ENCODE measurements at places on chromosomes 13 and 19.

DNA sequence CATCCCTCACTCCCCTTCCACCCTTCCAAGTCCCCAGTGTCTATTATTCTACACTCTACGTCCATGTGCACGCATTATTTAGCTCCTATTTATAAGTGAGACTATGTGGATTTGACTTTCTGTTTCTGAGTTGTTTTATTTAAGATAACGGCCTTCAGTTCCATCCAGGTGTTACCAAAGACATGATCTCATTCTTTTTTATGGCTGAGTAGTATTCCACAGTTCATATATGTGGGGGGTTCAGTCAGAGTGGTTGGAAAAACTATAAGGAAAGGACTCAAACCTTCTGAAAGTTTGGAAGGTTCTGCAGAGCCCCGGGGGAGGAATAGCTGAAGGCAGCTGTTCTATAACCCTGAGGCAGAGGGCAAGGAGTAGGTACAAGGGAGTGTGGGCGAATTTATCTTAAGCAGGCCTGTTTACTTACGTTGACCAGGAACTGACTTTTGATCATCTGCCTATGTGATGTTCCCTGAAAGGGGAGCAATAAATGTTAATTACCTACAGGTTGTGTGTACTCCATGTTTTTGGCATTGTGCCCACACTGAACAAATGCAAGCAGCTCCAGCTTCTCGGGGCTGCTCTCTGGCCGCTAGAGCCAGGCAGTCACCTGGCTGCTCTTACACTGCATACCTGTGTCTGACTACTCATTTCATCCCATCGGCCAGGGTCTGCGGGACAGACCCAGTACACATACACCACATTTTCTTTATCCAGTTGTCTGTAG lies 13.5 kb upstream of the ADGRE1 start:
- no peak for DNase-seq

DNA sequence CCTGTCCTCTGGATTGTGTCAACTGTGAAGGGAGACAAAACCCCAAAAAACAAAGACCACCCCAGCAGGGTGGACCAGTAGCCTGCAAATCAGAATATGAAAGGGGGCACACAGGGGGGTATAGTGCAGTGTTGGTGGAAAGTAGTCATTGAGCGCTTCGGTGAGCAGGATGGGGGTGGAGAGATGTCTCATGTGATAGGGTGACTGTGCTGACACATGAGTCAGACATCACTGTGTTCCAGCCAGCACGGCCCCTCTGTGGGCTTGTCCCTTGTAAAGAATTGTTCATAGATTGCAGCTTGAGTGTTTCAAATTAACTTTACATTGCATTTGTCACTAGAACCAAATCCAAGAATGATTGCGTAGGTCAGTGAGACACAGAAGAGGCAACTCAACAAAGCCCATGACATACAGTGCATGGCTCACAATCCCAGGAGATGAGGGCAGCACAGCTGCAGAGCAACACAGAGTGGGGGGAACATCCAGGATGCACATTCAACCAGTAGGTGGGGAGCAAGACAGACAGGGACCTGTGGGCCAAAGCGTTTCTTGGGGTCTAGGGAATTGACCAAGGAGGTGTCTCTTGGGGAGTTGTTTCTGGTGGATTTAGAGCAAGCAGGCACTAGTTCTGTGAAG lies 7.5 kb downstream of the ZNF440 start:
- DNase-seq: peak; percentile 90

- DNase-seq: peak; percentile 44
Measured at GRCh38 chr13:30808600-30808999, 73.3 kb downstream of the ALOX5AP start.

- no peak for DNase-seq
Measured at GRCh38 chr13:28539625-28540286, 44.8 kb upstream of the FLT1 start.

- DNase-seq: peak; percentile 56
Measured at GRCh38 chr19:408902-409515, at the start of gene C2CD4C. Gene C2CD4C, minus strand, starts transcription at chr19:409147. Its CDS starts 786 bp downstream, at chr19:408361.

DNA sequence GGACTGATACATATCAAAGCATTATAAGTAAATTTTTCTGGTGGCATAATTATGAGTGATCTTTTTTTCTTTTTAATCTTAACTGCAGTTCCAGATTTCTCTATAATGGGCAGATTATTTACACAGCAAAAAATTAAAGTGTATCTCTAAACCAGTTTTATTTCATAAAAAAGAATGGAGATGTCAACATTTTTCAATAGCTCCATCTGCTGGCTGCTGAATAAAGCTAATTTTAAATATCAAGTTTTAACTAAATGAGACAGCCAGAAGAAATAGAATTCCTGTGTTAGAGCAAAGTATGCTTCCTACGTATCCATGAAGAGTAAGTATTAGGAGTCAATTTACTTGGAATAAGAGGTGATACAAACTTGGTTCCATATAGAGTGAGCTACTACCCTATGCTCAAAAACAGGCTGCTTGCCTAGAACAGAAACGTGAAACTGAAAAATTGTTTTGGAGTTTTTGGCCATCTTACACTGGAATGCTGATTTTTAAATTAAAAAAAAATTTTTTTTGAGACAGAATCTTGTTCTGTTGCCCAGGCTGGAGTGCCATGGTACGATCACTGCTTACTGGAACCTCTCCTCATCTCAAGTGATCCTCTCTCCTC lies 5.0 kb upstream of the PDS5B start:
- peak; percentile 67 for DNase-seq

DNA sequence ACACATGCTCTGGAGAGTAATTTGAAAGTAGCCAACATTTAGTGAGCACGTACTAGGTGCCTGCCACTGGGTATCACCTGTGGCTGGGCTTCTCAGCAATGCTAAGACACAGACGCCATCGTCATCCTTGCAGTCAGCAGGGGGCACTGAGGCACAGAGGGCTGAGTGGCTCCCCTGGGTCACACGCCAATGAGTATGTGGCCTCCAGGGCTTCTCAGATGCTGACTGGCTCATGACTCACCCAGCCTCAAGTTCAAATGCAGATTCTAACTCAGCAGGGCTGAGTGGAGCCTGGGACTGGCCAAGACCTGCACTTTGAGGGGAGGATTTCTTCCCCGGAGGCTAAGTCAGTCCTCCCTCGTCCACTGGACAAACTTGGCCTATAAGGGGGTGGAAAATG lies 115.1 kb upstream of the CACNA1A start:
- peak; percentile 99 for DNase-seq

All from GM23248 (cell line).